Foreskin keratinocyte (primary cell): ENCODE measurements at places on chromosomes 1 and 21. TPM values are rescaled to one million over a fixed set of nuclear protein-coding genes. Genes with fewer than 3 reads are reported as not detected.

DNA sequence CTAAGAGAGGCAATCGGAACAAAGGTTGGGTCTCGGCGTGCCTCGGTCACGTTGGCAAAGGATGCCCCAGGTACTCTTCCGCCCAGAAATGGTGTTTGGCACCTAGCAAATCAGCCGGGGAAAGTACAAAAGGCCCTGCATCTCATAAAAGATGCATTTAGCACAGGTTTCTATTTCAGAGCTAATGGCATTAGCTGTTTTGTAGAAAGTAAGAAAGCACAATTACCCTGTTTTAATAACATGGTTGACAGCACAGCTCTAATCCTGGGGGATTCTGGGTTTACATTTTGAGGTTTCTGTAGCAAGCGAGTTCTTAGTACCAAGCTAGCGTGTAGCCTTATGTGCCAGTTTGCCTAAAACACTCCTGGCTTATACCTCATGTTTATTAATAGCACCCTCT, 178.5 kb downstream of the PRDM2 start:
- DNase-seq = no peak

Gene ETV3L
- polyA plus RNA-seq = not detected in 2 replicates

DNA sequence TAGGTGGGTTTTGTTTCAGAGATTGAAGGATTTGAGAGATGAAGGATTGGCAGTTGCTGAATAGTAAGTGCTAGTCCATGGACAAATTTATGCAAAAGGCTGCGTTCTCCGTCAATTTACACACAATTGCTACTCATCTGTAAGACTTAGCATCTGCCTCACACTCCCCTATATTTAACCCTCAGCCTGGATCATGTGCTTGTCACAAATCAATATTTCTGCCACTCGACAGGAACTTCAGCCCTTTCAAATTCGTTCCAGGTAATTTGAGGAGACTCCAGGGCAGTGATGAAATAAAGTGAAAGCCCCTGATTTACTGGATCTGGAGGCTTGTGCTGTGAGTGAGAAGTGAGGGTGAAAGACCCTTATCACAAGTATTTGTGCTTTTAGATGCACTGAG, 105.6 kb upstream of the UBE2U start:
- DNase-seq = no peak

GRCh38 chr1:13543451-13544220, 29.8 kb upstream of the LRRC38 start:
- peak; percentile 22 for DNase-seq

DNA sequence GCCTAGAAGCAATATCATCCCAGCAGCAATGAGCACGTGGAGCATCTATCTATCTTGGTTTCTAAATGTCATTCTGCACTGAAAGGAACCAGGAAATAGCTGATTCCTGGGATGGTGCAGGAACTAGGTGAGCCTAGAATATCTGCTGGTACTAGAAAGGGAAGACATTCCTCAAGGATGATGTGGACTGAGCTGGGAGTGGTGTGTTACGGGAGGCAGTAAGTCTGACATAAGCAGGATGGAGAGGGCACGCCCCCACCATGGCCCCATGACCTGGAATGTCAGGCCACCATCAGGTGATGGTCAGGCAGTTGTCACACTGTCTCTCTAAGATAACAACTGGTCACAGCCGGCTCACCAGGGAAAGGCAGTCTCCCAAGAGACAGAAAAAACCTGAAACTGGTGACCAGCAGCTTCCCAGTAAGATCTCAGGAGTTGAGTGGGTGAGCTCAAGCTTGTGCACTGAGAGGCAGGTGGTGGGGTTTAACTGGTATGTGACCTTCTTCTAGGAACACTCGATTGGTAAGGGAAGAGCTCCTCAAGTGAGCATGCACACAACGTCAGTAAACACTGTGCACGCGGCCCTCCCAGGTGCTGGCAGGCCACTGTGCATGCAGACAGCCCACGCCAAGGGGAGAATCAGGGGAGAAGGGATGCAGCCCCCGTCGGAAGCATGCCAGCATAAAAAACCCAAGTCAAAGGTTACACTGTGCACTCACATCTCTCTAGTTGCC, 148.7 kb downstream of the ADSS2 start:
- peak; percentile 94 for DNase-seq

- DNase-seq = no peak
Observed at GRCh38 chr1:24507405-24507804, 4.8 kb downstream of the RCAN3 start.

- DNase-seq = no peak
Observed at GRCh38 chr1:10738061-10739058, 58.1 kb downstream of the CASZ1 start.

DNA sequence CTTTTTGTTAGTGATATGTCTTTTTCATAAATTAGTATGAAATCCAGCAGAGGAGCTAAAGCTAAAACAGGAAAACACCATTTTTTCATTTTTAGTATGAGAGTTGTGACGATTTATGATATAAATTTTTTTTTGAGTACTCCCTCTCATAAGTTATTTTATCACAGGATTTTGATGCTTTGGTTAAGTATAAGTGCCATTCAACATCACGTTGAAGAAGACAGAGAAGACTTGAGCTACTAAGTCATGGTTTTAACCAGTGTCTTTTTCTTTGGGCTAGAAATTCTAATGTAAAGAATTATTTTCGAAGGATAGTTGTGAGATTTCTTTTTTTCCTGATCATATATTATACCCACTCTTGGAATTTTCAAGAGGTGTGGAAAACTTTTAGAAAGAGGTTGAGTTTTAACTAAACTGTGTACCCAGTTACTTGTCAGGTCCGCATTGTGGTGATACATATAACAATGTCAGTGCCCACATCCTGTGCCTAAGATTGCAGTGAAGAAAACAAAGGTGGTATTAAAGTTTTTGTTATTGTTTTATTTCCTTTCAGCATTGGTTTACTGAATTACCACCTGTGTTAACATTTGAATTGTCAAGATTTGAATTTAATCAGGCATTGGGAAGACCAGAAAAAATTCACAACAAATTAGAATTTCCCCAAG, 93.8 kb downstream of the USP25 start:
- DNase-seq = no peak

Gene CDA
- 72.2 and 142 TPM in 2 replicates for polyA plus RNA-seq

GRCh38 chr1:5907386-5907785, 84.8 kb downstream of the NPHP4 start:
- DNase-seq = no peak

Gene RHD
- polyA plus RNA-seq = not detected in 2 replicates

- DNase-seq = no peak
Observed at GRCh38 chr1:8702472-8702849, 115.0 kb downstream of the RERE start.

DNA sequence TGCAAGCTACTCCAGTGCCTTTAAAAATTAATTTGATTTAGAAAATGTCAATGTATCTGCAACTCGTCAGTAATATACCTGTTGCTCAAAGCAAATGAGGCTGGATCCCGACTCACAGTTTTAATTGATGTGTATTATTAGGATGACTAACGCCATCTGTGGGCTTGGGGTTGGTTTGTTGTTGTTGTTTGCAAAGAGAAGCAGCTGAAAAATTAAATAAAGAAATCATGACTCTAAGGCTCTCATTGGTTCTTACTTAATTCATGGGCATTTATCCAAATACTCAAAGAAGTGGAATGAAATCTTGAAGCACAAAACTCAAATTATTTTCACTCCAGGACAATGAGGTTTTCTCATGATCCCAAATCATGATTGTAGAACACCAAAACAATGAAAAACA, 46.4 kb downstream of the SEC16B start:
- DNase-seq = no peak

Gene TRIM58
- not detected in 2 replicates for polyA plus RNA-seq

Gene S100A13
- polyA plus RNA-seq = 253 and 268 TPM in 2 replicates

GRCh38 chr1:3553166-3553939, 58.0 kb downstream of the MEGF6 start:
- peak; percentile 44 for DNase-seq

GRCh38 chr1:6622396-6623152, 2.1 kb upstream of the THAP3 start:
- no peak for DNase-seq

Gene TGFBR3
- 0.27 and 0.54 TPM in 2 replicates for polyA plus RNA-seq

GRCh38 chr1:153364766-153365666, 7.4 kb downstream of the S100A9 start:
- no peak for DNase-seq

Gene EDARADD
- polyA plus RNA-seq = 3.1 TPM in 2 replicates

GRCh38 chr1:52203935-52204625, 62.2 kb downstream of the ZFYVE9 start:
- no peak for DNase-seq

Gene USH2A
- not detected in 2 replicates for polyA plus RNA-seq

DNA sequence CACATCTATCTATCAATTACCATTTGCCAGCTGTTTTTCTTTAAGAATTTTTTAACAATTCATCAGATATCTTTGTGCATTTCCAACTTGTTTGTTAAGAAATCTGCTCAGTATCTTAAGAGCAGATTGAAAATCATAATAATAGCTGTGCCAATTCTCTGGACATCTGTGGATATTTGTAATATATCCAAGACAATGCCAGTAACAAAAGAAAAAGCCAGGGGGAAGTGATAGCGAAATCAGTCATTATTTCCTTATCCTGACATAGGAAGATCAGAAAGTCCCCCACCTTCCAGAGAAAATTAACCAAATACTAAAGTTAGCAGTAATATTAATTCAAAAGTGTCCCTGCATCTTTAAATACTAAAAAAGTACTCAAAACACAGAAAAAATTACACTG, 217.1 kb downstream of the RERE start:
- no peak for DNase-seq

DNA sequence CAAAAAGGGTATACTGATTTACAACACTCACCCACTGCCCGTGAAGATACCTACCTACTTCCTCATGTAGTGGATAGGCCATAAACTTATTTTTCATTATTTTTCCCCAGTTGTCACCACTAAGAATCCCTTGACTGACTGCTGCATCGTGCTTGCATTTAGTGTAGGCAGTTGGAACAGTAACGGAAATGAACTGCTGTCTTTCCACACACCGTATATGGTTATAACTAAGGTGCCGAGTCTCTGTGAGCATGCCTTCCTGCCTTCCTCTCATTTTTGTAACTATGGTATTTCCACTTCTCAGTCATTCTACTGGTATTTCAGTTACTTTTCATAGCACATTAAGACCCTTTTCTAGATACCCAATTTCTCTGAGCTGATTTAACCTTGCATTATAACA, 36.4 kb downstream of the SLC35F3 start:
- no peak for DNase-seq

DNA sequence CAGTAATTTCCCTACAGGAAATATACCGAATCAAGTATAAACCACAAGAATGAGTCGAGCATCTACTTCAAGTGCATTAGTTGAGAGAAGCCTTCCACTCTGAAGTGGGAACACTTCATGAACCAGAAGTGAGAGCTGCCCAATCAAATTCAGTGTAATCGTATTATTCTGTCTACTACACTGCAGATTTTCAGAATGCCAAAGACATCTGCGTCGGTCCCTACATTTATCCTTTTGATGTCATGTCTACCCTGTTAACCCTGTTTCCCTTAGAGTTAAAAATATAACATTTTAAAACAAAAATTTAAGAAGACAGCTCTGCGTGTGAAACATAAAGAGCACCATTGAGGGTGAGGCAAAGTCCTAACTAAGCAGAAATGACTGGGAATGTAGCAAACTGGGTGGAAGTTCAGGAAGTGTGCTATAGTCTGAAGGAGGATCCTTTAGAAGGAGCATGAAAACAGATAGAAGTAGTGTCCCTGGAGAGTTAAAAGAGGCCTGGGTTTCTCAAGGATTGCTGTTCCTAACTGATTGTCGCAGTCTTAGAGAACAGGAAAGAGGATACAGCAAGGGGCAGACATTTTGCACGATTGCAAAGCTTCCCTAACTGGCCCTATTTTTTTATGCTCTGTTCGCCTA, 291.2 kb downstream of the PTPRC start:
- no peak for DNase-seq

DNA sequence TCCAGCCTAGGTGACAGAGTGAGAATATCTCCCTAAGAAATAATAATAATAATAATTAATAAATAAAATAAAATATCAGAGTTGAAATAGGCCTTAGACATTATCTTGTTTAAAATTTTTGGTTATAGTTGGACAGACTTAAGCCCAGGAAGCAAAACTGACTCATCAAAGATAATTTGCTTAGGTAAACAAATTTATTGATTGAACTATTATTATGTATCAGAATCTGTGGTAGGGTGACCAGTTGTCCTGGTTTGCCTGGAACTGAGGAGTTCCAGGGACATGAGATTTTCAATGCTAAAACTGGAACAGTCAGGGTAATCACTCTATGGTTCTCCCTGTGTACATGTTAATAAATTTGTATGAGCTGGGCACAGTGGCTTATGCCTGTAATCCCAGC, 47.8 kb upstream of the RNF11 start:
- DNase-seq = no peak

DNA sequence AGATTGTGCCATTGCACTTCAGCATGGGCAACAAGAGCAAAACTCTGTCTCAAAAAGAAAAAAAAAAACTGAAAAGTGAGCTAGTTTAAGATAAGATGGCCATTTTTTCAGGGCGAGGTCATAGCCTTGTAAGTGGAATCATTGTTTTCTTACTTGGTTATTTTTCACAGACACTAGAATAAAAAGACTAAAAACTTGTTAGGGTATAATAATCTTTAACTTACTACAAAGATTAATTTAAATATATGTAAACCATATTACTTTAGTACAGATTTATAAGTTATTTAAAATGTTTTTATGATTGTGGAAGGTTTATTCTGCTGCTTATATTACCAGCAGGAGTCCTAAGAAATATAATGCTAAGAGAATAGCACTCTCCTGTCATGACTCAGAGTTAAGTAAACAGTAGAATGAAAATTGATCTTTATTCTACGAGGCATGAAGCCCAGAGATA, 23.5 kb downstream of the ANGPTL1 start:
- peak; percentile 3 for DNase-seq

GRCh38 chr1:6197746-6198427, 1.5 kb downstream of the RPL22 start:
- DNase-seq = no peak

Gene CFAP74
- polyA plus RNA-seq = 0.01 TPM in 1 of 2 replicates, not detected in the other

GRCh38 chr1:204493145-204493983, 1.2 kb downstream of the PIK3C2B start:
- peak; percentile 26 for DNase-seq

- DNase-seq = no peak
Observed at GRCh38 chr21:28875078-28875477, 117.6 kb downstream of the LTN1 start.

Gene APOBEC4
- polyA plus RNA-seq = not detected in 2 replicates

Gene S100A1
- 0.22 TPM in 1 of 2 replicates, not detected in the other for polyA plus RNA-seq

Gene PATJ
- 10.6 and 12.5 TPM in 2 replicates for polyA plus RNA-seq

GRCh38 chr21:45294509-45295291, 7.0 kb upstream of the POFUT2 start:
- DNase-seq = no peak

DNA sequence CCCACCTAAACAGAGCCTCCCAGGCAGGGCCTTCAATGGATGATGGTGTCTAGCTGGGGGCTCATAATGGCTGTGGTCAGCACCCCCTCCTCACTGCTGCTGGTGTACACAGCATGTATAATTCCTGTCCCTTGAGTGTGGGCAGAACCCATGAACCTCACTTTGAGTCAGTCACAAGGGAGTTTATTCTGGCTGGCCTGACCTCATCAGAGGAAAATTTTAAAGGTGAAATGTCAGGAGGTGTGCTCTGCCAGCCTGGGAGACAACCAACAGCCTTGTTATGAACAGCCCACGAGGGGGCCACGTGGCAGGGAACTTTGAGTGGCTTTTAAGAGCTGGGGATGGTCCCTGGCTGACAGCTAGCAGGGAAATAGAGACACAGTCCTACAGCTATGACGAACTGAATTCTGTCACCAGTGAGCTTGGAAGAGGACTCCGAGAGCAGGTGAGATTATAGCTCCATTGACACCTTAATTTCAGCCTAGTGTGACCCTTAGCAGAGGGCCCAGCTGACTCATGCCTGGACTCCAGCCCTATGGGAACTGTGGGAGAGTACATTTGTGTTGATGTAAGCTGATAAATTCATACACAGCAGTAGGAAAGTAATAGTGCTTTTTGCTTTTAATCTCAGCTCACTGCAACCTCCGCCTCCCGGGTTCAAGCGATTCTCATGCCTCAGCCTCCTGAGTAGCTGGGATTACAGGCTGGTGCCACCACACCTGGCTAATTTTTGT, 73.5 kb upstream of the RUNX3 start:
- no peak for DNase-seq
